ENCODE measurements at places on chromosomes 1 and 21. TPM values are rescaled to one million over a fixed set of nuclear protein-coding genes. Genes with fewer than 3 reads are reported as not detected.

DNA sequence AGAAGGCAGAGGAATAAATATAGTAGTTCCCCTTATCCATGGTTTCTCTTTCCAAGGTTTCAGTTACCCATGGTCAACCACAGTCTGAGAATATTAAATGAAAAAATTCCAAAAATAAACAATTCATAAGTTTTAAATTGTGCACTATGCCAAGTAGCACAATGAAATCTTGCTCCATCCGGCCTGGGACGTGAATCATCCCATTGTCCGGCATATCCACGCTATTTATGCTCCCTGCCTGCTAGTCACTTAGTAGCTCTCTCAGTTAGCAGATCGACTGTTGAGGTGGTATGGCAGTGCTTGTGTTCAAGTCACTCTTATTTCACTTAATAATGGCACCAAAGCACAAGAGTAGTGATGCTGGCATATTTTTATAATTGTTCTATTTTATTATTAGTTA is 58.6 kb upstream of the ARHGAP29 start:
- no peaks in the 10 kb centered on the region for H3K36me3 ChIP-seq
- no peak overlapping the region for H3K27ac ChIP-seq
- H3K27me3 ChIP-seq = no peaks in the 10 kb centered on the region
- no peak overlapping the region for H3K4me3 ChIP-seq
- DNase-seq = no peak
- peaks cover 15% of the 10 kb centered on the region for H3K4me1 ChIP-seq

SELL gene
- total RNA-seq = not detected

KPRP gene
- total RNA-seq = not detected

TMEM82 gene
- total RNA-seq = 1.1 TPM

RORC gene
- total RNA-seq = not detected

TMEM269 gene
- total RNA-seq = 0.41 TPM

NR0B2 gene
- 7.2 TPM for total RNA-seq

NHLH2 gene
- total RNA-seq = 1.1 TPM

PDZK1 gene
- 29.6 TPM for total RNA-seq

ERICH3 gene
- total RNA-seq = 0.29 TPM

Data from type B pancreatic cell (in vitro differentiated cells).